ENCODE measurements at places on chromosomes 6 and 20.
A peak's percentile ranks its signal among the peaks of the same experiment; 100 is the strongest.

- DNase-seq, result no peak
These were observed 49.7 kb upstream of the TSHZ2 start for GRCh38 chr20:52922436-52922835.

DNA sequence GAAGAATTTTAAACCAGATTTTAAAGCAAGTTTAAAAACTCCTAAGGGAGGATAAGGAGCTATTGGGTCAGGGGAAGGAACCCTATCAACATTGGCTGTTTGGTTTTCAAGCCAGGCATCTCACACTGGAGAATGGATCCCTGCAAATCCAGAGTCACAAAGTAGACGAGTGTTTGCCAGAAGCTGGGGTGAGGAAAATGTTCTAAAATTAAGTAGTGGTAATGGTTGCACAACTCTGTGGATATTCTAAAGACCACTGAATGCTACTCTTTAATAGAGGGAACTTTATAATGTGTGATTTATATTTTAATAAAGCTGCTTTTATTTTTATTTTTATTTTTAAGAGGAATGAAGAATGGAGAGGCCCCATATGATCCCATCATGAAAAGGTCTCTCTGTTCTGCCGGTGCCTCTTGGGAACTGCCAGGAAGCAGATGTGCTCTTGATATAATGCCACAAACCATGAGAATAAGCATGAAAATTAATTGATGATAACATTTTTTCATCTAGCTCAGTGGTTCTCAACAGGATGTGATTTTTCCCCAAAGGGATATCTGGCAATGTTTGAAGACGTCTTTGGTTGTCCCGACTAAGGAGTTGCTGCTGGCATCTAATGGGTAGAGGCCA lies 379.0 kb upstream of the CNR1 start:
- DNase-seq, result no peak

- DNase-seq, result no peak
These were observed 64.1 kb downstream of the C6orf118 start for GRCh38 chr6:165245287-165245686.

DNA sequence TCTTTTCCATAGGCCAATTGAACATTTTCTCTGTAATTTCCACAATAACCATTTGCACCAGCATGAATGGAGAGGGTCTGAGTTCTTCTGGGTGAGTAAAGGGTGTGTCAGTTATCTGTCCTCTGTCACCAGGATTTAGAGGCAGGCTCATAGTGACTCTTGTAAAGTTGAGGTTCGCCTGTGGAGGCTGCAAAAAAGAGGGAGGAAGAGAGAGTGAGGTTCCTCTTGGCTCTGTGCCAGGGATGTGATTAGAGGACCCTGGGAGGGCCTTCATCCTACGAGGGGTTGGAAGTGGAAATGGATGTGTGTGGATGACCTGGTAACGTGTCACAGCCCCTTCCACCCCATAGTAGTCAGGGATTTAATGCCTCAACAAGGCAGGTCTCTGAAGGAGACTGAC lies 242.0 kb downstream of the ESR1 start:
- DNase-seq, result no peak

- no peak for DNase-seq
These were observed 282.3 kb downstream of the TBC1D7 start for GRCh38 chr6:13046084-13046483.

GRCh38 chr20:4729265-4729664 lies 7.6 kb downstream of the PRND start:
- DNase-seq, result no peak

DNA sequence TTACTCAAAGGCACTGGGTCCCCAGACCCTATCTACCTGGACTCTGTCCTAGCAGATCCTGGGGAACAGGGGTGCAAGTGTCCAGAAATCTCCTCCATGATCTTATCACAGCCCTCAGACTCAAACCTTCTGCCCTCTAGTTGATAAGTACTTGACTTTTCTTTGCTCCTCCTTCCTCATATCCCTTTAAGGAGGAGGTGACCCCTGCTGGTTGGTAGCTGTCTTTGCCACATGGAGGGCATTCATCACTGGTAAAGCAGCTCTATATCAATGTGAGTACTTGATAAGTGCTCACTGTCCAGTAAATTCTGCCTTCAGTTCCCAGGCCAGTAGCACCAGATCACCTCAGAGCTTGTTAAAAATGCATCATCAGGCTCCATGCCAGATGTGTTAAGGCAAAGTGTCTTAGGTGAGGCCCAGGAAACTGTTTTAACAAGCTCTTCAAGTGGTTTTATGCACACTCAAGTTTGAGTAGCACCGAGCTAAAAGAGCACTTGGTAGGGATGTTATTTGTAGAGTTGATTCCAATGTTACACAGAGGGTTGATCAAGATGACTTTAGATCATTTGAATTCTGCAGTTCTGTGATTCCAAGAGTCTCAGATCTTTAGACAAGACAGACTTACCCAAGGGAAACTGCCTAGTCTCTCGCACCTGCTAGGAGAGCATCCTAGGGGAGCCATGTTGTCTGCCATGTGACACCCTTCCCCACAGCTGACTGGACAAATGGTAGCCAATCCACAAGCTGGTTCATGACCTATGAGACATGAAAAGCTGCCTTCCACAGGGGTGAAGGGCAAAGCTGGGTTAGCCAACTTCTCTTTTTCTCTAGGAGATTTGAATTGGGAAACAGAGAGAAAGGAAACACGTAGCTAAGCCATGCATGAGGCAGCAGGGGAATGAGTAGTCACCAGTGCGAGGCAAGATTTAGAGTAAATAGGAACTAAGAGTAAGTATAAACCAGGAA lies 18.6 kb downstream of the TREML2 start:
- peak; percentile 57 for DNase-seq

DNA sequence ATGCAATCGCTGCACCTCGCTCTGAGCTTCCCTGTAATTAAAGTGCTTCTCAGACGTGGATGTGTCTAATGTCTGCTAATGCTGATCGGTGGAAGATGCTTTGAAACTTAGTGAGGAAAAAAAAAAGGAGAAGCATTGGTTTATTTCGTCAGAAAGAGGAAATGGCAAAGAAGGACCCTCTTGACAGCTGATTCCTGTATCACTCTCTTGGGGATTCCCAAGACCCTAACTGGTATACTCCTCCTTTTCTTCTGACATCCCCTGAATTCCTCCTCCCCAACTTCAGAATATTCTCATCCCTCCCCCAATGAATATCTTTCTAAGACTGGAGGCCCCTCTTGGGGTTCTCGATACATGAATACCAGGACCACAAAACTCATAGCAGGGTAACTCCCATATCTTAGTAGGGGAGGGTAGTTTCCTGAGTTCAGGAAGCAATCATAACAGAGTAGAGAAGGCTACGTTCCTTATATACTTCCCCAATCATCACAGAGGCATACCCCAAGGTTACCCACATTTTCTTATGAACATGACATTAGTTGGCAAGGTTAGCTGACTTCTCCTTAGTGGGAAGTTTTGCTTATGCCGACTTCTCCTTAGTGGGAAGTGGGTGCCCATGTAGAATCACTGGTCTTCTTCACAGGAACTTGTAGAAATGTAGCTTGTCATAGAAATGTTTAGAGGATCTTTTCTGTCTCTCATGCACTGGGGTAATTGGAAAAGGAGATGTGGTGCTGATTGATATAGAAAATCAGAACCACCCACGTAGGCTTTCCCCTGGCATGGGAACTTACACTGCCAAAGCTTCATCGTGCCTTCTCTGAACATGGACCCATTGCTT lies 63.8 kb upstream of the ATXN1 start:
- DNase-seq, result no peak

GRCh38 chr6:26365633-26365995 lies 616 bp downstream of the BTN3A2 start:
- DNase-seq, result no peak

DNA sequence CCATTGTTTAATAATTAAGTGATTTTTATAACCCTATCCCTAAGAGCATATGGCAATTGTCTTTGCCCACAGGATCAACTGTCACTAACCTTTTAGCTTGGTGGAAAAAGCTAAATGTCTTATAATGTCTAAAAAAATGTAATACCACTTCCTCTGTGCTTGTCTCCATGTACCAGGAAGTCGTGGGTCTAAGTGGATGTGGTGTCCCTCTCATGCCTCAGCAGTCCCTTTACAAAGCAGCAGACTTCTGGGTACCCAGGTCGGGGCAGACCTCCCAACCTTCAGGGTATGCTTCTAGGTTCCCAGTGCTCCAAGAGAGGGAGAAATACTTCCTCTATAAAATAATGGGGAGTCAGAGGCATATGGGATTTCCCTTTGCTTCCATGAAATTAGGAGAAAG lies 74.7 kb downstream of the ZHX3 start:
- no peak for DNase-seq

GRCh38 chr6:135267085-135267484 lies 86.0 kb downstream of the MYB start:
- DNase-seq, result peak; percentile 89

DNA sequence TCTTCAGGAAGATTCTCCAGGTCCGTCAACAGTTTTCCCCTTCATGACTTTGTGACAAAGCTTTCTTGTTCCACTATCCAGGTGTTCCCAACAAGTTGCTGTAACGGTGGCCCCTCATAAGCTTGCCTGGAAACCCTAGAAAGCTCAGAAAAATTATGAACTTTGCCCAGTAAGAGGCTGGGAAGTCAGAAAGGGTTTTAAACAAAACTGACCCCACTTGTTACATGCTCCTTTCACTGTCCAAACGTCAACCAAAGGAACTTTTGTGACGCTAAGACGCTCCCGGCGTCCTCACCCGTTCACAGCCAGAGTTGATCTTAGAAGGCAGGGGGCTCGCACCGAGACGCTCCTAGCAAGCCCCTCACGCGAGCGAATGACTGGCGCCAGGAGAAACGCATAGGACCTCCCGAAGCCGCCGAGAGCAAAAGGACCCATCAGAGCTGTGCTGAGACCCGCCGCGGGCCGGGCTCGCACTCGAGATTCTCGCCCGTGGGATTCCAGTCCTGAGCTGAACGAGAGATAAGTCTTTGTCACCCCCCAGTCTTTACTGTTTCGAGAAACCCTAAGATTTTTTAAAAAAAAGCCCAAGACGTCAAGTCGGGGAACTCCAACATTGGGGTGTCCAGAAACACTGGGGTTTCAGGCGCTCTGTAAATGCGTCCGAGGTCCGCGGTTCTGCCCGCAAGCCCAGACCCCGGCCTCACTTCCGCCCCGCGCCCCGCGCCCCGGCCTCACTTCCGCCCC lies 544 bp upstream of the ACAT2 start:
- peak; percentile 56 for DNase-seq

DNA sequence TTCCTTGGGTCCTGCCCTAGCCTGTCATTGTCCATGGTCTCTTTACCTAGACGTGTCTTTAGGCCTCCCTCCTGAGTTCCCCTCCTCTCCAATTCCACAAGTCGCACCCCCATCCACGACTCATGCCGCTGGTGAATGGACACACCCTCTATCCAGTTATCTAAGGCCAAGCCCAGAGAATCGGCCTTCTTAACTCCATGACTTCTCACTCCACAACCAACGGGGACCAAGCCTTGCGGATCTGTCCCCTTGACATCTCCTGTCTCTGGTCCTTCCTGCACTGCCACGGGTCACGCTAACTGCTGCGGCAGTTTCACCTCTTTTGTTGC lies 7.0 kb upstream of the RREB1 start:
- DNase-seq, result no peak

DNA sequence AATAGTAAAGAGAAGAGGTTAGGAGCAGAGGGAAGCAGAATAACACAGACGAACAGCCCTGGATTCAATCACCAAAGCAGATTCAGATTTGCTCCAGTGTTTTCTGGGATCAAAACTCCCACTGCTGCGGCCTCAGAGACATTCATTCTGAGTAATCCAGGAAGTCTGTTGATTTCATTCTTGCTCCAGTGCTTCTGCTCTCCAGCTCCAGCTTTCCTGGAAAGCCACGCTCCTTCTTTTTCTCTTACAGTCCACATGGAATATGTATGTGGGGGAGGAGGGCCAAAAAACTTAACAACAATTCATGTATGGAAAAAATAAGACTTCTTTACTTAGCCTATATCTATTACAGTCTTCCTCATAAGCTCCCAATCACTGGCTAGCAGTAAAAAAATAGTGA lies 26.4 kb upstream of the UST start:
- peak; percentile 19 for DNase-seq

DNA sequence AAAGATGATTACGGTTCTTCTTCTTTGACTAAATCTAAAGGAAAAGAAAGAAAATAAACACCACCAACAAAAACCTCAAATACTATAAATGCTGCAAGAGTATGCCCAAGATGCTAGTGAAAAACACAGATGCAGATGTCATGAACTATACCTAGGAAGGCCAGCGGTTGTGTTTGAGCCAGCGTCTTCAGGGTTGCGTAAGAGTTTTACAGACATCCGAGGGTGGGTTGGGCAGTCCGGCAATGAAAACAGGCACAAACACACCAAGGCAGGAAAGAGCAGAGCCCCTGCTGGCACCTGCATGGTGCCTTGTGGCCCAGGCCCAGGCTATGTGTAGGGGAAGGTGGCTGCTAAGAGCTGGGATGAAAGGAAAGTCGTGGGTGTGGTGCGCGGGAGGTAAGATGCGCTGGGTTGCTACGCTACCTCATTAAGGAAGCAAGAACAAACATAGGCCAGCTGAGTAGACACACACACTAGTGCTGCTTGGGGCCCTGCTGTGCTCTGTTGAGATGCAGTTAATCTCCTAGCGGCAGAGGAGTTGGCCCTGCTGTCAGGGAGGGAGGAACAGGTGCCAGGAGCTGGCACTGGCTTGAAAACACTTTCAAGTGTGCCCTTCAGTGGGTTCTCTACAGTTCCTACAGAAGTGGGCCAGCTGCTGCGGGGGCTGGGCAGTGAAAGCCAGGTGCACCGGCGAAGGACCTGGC lies 170.2 kb upstream of the PLN start:
- DNase-seq, result no peak

GRCh38 chr6:83370567-83370966 lies 60.3 kb downstream of the ME1 start:
- peak; percentile 4 for DNase-seq

DNA sequence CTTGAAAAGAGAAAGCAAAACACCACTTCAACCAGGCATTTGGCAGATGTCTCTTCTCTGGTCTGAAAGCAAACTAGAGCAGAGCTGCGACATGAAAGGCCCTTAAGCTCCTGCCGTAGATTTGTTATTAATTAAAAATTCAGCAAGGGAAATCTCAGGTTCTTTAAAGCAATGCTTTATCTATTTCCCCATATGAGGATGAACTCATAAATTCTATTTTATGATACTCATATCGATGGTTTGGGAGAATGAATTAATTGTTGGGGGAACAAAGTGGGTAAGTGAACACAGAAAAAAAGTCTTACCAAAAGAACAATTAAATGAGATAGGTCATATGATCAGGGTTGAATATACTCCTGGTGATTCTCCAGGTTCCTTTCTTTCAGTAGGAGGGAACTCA lies 464.7 kb upstream of the SLC35B3 start:
- no peak for DNase-seq

GRCh38 chr20:49348563-49348962 lies 70.7 kb upstream of the ZNFX1 start:
- DNase-seq, result no peak

DNA sequence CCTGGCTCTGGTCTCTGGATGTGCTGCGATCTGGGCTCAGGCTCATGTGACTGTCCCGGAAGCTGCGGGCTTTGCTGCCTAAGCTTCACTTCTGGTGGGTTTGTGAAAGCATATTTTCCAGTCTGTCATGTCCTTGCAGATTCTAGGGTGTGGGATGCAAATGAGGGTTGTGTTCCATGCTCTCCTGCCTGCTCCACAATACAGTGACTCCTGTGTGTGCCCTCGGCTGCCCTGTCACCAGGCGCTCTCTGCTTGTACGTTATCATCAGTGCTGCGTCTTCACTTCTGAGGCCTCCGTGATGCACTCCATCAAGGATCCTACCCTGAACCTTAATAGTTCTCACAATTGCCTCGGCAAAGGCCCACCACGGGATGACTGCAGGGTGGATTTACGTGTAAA lies 84.2 kb downstream of the TTLL2 start:
- no peak for DNase-seq

- no peak for DNase-seq
These were observed 50.8 kb downstream of the FKBP5 start for GRCh38 chr6:35637911-35638310.

- DNase-seq, result peak; percentile 56
These were observed 67.1 kb upstream of the ZNFX1 start for GRCh38 chr20:49344975-49345374.
